ENCODE measurements at places on chromosomes 5 and 9.

- DNase-seq = no peak
Measured at GRCh38 chr5:113524927-113525326, 11.4 kb downstream of the YTHDC2 start.

DNA sequence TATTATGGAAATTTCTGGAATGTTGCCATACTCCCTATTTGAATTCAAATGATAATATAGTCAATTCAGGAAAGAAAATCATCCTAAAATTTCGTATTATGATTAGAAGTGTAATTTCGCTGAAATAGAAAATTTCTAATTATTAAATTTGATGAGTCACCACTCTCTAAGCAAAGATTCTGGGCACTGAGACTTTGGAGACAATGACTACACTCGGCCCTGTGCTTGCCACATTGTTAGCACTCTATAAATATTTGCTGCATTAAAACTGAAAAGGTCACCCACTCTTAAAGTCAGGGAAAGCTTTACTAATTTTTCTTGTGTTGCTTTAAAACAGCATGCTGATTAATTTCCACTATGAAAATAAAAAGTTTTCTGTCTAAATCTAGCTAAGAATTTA, 240.3 kb downstream of the TLE4 start:
- no peak for DNase-seq

DNA sequence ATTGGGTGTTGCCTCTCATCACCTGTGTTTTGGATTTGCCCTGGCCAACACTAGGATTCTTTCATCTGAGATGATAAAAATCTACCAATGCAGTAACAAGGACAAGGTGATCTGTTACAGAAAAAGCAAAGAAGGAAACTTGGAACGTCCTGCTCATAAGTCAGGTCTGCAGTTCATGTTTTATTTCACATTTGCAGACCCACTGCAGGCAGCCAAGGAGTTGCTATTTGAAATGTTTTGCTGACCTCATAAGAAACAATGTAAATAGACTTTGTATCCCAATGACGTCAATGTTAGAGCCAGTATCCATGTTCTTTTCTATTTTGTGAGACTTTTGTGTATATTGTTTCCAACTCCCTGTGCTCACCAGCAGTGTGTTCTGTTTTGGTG, 312.9 kb downstream of the DEPDC1B start:
- no peak for DNase-seq

DNA sequence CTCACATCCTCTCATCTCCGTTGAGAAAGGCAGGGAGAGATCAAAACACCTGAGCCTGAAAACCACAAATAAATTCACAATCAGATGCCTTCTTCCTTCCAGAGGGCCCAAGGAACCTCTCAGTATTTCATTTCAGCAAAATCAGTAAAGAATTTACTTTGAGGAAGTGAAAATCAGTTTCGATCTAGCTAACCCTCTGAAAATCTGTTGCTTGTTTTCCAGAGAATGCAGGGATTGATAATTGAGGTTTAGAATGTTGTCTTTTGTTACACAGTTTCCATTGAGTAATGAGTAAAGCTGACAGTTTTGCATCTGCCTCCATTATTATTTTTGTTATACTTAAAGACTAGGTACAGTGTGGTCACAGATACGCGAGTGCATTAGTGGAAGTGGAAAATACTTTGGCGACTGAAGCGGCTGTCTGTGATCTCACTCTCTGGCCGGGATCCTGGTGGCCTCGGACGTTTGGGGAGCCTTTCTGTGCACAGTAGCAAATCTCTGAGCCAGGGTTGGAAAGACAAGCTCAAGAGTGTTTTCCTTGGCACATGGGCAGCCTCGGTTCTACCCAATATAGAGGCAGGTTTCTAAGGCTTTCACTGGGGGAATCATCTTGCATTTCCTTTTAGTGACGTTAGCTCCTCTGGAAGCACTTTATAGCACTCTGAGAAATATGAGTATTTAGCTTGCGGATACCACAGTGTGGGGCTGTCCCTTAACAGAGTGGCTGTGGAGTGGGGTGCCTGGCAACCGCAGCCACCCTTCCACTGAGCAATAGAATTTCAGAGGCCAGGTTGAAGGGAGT, 32.2 kb upstream of the ANGPTL2 start:
- no peak for DNase-seq

- no peak for DNase-seq
Measured at GRCh38 chr9:82369251-82369945, 380.8 kb downstream of the SPATA31D1 start.

DNA sequence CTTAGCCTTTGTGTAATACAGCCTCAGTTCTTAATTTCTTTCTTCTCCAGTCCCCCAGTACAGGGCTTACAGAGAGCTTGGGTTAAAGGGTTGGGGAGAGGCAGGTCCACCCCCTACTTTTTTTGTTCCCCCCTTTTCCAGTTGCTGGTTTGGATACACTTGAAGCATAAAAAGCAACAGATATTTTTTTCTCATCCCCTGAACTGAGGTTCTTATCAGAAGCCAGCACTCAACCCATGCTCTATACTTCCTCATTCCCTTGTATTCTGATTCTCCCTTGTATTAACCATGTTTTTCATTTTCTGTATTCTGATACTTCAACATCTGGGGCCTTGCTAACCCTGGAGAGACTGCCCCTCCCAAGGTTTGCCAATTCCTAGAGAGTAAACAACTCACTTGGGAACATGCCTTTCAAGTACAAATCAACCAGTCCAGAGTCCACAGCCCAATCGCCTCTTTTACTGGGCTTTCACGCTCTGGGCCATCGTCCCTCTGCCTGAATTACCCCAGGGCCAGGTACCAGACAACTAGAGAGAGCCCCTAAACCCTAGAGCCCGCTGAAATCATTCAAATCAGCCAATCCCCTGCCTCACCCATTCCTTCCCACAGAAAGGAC, 333.4 kb upstream of the PUM3 start:
- no peak for DNase-seq

GRCh38 chr5:59067956-59068656, 485.2 kb downstream of the RAB3C start:
- DNase-seq = no peak
